ENCODE measurements at places on chromosomes 11 and 22.
A peak's percentile ranks its signal among the peaks of the same experiment; 100 is the strongest.

- DNase-seq, result no peak
Observed at GRCh38 chr22:31588970-31589675, 72.9 kb downstream of the PISD start.

DNA sequence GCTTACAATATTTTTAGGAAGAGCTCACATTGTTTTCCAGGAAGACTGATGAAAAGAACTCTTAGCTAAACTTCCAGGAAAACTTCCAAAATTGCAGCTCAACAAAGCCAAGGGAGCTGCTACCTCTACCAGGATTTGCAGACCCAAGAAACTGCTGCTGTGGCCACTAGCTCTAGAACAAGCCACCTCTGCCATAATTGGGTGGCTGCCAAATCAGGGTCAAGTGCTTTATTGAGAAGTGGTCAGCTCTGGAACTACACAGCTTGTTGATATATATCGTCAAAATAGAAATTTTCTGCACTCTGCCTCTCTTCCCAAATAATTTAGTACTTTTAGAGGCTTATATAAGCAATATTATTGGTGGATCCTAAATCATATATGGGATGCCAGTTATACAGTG lies 371.8 kb upstream of the CHORDC1 start:
- DNase-seq, result no peak

DNA sequence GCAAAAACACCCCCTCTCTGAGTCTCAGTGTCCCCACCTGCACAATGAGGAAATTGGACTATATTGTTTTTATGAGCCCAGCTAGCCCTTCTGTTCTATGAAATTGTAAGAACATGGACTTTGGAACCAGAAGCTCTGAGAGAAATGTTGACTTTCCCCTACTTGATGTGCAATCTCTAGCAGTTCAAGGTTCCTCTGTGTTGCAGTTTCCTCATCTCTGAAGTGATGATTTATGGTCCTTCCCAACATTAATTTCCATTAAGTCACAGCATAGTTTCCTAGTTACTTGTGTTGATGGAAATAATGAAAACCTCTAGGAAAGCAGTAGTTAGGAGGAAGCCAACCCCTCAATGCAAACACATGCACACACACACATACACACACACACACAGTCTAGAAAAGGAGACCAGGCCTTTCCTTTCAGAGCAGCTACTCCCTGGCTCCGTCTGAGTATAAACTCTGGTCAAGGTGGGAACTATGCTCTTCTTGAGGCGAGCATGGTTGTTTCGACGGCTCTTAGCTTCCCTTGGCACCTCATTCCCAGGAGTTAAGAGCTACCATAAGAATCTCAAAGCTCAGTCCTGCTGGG lies 518.4 kb downstream of the SOX6 start:
- no peak for DNase-seq

DNA sequence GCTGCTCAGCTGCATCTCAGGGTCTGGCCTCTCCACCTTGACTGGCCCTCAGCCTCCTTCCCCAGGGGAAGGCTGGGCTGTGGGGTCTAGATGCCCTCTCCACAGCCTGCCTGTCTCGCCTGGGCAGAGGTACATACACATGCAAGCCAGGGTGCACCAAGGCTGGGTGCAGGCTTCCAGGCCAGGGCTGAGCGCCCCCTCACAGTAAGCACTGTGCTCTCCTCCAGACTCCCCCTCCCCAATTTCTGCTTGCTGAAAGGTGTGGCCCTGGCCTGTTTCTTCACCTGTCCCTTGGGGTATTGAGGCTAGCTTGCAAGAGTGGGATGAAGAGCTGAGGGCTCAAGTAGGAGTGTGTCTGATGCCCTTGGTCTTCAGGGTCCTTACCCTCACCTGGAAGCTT lies 22.5 kb downstream of the RELT start:
- DNase-seq, result no peak

DNA sequence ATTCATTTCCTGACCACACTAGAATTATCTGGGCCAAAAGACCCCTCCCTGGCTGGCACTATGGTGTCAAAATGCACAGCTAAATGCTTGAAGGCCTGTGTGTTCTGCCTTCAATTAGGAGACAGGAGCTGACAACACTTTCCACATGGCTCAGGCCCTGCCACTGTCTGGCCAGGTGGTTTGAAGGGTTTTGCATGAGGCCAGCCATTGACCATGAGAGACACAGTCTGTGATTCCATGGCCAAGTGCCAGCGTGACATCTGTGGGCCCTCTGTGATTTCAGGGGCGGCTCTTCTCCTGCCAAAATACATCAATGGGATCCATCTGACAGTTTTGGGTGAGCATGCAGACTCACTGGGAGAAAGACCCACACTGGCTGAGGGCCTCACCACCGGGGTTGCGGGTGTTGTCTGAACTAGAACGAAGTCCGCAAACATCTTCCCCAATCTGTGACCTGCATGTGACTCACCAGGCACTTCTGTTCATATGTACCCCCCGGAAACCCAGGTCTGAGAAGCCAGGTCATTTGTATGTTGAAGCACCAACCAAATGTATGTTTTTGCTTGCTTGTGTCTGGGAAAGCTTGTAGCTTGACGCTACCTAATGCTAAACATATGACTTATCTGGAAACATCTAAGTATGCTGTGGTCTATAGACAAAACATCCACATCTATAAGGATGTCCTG lies 20.7 kb upstream of the NAV2 start:
- no peak for DNase-seq

- DNase-seq, result no peak
Observed at GRCh38 chr11:74980634-74981033, 8.1 kb upstream of the NEU3 start.

DNA sequence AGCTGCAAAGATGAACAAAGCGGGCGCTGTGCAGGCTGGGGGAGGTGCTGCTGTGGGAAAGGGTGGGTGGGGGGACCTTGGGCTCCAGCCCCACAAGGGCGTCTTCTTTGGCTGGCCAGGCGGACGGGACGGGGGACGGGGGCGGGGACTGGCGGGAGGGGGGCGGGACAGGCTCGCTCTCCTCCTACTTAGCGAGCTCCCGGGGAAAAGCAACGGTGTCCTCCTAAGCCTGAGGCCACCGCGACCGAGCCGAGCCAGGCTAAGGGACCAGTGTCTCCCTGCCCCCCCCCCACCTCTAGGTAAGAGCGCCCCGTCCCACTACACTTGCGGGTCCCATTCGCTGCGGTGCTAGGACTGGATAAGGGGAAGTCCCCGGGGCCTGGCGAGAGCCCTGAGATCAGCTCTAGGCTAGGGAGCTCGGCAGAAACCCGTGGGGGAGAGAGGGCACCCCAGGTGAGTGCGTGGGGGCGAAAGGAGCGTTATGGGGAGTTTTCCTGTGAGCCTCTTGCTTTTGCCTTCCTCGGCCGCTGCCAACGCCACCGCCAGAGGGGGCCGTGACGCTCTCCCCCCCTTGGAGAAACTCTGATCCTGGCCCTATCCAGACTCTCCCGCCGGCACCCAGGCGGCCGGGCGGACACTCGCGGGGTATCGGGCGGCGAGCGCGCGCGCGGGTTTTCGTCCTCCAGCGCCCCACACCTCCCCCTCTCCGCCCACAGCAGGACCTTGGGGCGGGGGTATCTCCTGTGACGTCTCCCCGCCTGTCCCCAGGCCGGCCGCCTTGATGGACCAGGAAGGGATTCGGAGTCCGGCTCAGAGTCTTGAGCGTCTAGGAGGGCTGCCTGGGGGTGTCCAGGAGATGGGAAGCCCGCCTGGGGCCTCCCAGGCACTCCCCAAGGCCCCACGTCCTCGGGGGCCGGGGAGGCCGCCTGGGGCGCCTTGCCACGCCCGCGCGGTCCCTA lies at the start of gene PHLDB1:
Gene PHLDB1 (plus strand): TSS at position 215 of the 959 bp plus-strand sequence. CDS start 6,222 bp downstream, outside the sequence.
- DNase-seq, result peak; percentile 65

DNA sequence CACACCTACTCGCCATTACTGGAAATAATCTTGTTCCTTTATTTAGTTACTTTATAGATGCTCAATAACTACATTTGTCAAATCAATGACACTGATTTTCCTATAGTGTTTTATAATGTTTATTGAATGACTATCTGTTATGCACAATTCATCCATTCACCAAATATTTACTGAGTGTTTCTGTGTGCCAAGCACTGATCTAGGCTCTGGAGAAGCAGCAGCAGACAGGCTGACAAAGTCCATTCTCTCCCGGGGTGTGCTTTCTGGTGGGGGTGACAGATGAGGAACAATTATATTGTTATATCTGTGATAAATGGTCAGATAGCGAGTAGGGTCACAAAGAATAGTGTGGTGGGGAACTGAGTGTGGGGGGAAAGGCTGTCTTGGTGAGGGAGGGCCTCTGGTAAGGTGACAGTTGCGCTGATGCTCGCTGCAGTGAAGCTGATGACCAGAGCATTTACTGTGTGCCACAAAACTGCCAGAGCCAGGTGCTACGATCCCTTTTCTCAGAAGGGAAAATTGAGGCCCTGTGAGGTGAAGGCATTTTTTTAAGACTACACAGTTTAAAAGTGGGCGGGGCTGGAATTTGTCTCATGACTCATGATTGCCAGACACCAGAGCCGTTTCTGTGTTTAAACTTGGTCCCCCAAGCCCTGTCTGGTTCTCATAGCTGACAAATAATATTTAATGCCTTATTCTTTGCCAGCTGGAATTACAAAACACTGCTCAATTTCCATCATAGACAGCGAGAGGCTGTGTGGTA lies 10.2 kb downstream of the PACS1 start:
- DNase-seq, result peak; percentile 58

GRCh38 chr11:18280438-18281045 lies 14.5 kb downstream of the SAA1 start:
- peak; percentile 57 for DNase-seq

GRCh38 chr11:113167599-113167998 lies 146.8 kb upstream of the TTC12 start:
- no peak for DNase-seq

GRCh38 chr11:6603287-6604080 lies at the start of the genes ILK and RRP8:
Gene ILK, plus strand, starts transcription at chr11:6603774. Its CDS starts 498 bp downstream, at chr11:6604272.
Gene RRP8, minus strand, starts transcription at chr11:6603616. Its CDS starts 114 bp downstream, at chr11:6603502.
- DNase-seq, result peak; percentile 96

DNA sequence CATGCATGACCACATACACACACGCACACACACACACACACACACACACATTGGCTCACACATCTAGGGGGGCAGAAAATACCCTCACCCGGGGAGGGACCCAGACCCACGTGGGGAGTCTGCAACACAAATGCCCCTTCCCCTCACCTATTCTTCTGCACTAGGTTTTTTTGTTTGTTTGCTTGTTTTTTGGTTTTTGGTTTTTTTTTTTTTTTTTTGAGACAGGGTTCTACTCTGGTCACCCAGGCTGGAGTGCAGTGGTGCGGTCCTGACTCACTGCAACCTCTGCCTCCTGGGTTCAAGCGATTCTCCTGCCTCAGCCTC lies 28.4 kb downstream of the WEE1 start:
- no peak for DNase-seq

GRCh38 chr22:49657974-49658590 lies 169.6 kb downstream of the BRD1 start:
- DNase-seq, result no peak

DNA sequence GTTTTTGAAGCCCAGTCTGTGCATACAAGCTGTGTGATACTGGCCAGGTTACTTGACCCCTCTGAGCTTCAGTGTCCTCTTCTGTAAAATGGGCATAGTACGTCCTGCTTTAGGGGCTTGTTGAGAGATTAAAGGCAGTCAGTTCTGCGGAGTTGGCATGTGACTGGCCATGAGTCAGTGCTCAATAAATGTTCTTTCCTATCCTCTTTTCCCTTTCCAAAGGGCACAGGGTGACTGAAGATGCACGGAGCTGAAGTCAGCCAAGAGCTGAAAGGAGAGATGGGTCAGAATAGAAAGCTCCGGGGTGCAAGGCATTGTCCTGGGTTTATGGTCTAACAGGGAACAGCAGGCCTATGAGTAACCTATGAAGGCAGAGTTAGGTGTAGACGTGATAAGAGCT lies 48.9 kb downstream of the TP53I11 start:
- DNase-seq, result no peak

- DNase-seq, result no peak
Observed at GRCh38 chr11:9014826-9015225, 11.0 kb upstream of the NRIP3 start.

DNA sequence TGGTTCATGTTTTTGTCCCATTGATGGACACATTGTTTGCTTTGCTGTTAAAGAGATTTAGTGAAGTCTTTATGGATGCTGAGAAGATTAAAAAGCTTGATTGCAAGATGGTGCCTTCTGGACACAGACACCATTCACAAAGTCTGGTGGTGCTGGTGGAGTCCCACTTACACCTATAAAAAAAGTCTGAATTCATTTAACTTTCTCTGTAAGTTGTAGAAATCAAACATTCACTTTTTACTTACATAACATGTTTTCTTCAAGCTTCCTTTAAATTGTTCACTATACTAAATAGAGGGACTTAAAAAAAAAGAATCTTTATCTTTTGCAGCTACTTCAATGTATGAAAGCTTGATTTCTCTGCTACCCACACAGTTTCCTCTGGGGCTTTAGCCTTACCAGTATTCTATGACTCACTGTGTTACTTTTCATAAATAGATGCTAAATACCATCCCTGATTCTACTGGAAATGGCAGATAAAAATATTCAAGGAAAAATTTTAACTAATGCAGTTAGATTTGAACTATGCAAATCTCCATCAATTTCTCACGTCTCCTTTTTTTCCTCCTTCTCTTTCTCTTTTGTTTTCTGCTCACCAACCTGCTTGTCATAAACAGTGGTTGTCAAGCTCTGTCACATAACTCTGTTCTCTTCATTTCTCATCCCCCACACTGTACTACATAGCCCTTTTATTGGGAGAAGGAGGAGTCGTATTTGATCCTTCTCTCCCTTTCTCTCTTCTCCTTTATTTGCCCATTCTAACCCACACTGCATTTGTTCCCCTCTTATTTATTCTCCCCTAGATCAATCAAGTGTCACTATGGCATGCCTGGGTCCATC lies 89.7 kb downstream of the FAM76B start:
- peak; percentile 66 for DNase-seq

- DNase-seq, result no peak
Observed at GRCh38 chr22:44372611-44373010, 59.9 kb upstream of the SHISAL1 start.

DNA sequence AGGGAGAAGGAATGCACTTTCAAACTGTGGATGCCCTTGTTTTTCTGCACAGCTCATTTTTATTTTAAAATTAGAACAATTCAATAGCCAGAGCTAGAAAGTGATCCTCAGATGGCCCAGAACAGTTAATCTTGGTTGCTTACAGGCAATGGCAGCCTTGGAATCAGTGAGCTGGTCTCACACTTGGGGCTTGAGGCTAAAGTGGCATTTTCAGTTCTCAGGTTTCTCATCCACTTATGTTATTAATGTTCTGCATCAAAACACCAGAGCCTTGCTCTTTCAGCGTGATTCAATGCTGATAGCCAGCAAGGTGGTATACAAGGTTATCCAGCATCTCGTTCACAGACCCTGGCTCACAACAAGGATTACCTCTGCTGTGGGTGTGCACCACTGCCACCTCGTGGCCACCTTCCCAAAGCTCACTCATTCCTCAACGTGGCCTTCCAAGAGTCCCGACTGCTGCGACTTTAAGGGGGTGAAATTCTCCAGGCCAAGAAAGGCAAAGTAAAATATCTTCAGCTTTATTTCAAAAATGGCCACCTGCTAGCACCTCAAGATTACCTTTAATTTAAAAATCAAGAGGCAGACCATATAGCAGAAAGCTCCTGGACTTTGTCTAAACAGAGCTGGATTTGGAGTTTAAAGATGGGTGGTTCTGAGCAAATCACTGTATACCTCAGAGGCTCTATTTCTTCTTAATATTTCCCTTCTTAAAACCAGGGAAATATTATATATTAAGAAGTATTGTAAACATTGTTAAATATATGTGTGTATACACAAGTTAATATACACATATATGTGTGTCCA lies 34.2 kb upstream of the FSHB start:
- DNase-seq, result peak; percentile 41
